Activated naive CD4-positive, alpha-beta T cell treated with anti-CD3 and anti-CD28 coated beads, Interleukin-2, amount 50 U/mL, for 72 hours (primary cell): ENCODE measurements at places on chromosomes 11 and 22. TPM values are rescaled to one million over a fixed set of nuclear protein-coding genes. Genes with fewer than 3 reads are reported as not detected.

- DNase-seq, result no peak
Observed at GRCh38 chr11:121241343-121242211, 51.0 kb upstream of the SC5D start.

The C11orf87 gene
- total RNA-seq, result not detected

- DNase-seq, result no peak
Observed at GRCh38 chr11:119505861-119506260, 82.9 kb upstream of the THY1 start.

The CHST1 gene
- total RNA-seq, result not detected

The CRYBB1 gene
- not detected for total RNA-seq

DNA sequence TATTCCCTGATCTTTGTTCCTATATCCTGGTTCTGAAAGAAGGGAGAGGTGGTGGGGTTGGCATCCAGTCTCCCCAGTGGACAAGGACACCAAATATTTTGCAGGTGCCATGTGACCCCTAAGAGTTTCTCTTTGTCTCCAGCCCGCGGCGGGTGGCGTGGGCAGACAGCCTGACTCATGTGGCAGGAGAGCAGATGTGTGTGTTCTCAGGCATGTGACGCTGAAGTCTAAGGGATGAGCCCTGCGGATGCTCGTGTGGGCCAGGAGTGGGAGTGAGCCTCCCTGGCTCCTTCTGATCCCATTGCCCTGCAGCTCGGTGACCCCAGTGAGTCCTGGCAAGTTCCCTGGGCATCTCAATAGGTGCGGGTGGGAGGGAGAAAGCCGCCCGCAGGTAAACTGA, 94.8 kb upstream of the TBCEL start:
- DNase-seq, result no peak

GRCh38 chr11:32792948-32793475, 1.4 kb downstream of the CCDC73 start:
- no peak for DNase-seq
